ENCODE measurements at places on chromosomes 2 and 18. TPM values are rescaled to one million over a fixed set of nuclear protein-coding genes. Genes with fewer than 3 reads are reported as not detected.

LYG2 gene
- total RNA-seq = not detected

- DNase-seq = no peak
Measured at GRCh38 chr2:12737738-12738485, 21.2 kb downstream of the TRIB2 start.

GRCh38 chr2:67451086-67451832, 54.1 kb downstream of the ETAA1 start:
- DNase-seq = no peak

DNA sequence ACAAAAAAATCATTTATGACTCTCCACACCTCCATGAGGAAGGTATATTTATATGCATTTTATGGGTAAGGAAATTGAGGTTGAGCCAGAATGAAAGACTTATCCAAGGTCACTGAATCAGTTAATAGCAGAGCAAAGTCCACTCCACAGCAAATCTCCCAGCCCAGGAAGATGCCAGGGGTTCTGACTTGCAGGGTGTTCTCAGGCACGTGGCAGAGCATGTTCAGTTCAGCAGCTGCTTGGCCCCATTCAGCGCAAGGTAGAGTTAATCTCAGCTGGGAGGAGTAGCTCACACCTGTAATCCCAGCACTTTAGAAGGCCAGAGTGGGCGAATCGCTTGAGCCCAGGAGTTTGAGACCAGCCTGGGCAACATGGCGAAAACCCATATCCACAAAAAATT, 17.8 kb upstream of the DGKD start:
- no peak for DNase-seq

DNA sequence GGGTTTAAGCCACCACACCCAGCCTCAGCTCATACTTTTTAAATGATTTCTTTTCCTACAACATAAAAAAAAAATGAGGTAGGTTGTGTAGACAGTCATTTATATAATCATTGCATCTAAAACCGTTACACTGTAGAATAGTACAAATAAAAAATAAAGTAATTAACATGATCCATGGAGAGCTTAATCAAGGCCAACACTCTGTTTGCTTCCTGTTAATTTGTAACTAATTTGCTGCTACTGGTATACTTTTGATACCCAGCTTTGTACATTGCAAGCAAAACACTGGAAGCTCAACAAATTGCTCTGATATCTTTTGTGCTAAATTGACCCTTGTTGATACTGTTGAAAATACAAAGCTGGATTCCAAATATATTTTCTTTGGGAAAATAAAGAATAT, 20.2 kb upstream of the KCTD1 start:
- DNase-seq = no peak

DNA sequence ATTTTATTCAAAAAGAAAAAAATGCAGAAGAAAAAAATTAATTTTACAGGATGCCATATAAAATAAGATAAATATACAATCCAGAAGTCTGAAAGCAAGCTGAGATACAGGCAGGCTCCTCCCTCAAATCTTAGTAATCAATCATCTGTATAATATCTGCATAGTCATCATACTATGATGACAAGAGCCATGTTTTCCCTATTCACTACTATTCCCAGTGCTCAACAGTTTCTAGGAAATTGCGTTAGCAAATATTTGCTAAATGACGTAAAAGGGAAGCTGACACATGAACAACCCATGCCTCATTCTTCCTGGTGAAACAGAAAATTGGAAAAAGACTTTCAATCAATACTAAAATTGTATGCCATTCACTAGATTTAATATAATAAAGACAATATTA, 793.2 kb downstream of the SUCLG1 start:
- DNase-seq = no peak

DNA sequence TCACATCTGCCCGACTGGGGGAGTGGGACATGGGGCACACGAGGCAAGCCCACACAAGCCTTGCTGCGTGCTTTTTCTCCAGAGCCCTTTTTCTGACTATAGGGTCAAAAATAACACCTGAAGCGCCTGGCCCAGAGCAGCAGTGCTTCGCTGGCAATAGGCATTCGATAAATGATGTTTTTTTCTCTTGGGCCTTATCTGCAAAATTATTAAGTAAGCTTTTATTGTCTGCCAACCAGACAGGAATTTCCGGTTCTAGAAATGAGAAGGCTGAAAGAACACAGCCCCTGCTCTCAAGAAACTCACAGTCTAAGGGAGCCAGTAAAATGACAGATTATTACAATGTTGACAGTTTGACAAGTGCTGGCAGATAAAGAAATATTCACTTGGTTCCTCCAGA, 2.7 kb upstream of the TMBIM1 start:
- no peak for DNase-seq

- no peak for DNase-seq
Measured at GRCh38 chr2:201854221-201854801, 48.0 kb downstream of the CDK15 start.

DNA sequence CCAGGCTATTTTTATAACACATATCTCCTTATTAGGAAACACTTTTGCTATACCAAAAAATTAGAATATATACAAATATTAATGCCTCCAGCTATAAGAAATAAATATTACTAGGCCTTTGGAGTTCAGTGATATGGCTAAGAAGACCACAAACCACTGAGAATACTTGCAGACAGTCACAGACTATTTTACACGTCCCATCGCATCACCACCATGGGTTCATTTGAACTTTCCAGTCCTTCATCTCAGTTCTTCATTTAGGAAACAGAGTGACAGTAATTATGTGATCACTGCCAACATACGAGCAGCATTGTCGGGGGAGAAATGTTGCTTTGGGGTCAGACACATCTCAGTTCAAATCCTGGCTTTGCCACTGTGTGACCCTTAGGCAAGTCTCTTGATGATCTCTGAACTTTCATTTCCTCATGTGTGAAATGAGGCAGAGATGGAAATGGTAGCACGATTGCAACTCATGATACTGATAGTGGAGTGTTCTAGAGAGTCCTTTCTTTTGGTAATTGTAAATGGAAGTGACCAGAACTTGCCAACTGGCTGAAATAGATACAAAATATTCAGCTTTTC, 138.9 kb upstream of the NRP2 start:
- no peak for DNase-seq

FRZB gene
- total RNA-seq = not detected

- no peak for DNase-seq
Measured at GRCh38 chr18:46542545-46542944, 114.5 kb downstream of the LOXHD1 start.

EFR3B gene
- 0.27 TPM for total RNA-seq

GRCh38 chr2:99104006-99104405, 37.5 kb upstream of the C2orf15 start:
- no peak for DNase-seq

DNA sequence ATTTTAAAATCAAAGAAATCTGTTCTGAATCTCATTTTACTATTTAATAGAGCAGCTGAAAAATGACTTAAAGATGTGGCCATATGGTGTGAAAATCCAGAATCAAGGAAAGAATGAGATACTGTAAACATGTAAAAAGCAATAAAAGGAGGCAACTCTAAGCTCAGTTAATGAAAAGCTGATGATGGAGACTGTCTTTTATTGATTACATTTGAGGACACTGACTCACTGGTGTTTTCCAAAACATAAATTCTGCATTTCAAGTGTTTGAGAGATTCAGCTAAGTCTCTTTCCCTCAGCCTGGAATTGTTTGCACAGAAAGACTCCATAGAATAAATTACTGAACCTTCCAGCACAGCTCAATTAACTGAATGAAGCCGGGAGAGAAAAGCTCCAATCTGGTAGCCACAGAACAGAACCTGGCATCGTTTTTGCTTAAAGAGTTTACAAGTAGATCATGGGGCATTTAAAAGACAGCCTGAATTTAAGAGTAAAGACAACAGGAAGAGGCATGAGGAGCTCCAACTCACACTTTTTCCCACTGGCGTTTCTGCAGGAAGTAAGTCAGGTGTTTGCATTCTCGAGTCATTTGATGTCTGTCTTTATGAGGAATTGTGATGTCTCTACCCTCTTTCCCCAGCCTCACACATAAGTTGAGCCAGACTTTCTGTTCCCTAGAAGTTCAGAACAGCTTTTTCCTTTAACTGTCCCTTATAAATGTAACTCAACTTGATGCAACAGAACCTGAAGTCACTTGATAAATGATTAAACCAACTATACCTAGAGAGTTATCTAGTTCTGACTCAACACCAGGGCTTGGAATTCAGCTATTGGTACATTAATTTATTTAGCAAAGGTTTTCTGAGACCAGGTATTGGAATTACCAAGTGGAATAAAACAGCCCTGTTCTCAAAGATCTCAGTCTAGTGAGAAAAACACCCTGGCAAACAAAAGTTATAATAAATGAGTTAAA, 53.3 kb downstream of the FTCDNL1 start:
- DNase-seq = no peak

DNA sequence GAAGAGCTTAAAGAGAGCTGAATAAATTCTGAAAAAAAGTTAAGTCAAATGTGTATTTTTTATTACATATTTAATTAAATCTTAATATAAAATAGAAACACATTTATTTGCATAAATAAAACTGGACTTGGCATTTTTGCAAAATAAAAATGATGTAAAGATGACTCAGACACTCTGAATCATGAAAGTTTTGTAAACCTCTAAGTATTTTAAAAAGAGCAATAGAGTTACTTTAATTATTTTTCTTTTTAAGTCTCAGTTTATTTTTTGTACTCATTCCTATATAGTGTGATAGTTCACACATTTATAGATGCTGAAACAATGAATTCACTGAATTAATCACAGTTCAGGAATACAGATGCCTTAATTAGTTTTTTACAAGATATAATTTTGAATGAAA, 109.9 kb upstream of the DTNA start:
- no peak for DNase-seq

DNA sequence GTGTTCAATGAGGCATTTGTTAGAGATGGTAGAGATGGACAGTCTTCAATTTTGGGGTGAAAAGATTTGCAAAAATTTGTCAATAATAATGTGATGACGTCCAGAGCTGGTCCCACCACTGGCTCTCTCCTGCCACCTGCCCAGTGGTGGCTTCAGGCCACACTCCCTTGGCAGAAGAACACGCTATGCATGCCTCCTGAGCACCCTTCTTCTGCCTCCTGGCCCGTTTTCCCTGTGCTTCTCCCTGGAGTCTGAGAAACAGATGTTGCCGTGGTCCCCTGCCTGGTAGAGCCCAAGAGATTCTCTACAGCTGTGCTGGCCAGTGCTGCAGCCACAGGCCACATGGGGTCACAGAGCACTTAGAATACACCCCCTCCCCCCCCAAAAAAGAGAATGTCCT, 33.6 kb downstream of the INPP5D start:
- DNase-seq = no peak

GRCh38 chr18:73646772-73647171, 500.9 kb downstream of the FBXO15 start:
- no peak for DNase-seq

- DNase-seq = no peak
Measured at GRCh38 chr2:212726403-212726802, 187.8 kb upstream of the ERBB4 start.

DNA sequence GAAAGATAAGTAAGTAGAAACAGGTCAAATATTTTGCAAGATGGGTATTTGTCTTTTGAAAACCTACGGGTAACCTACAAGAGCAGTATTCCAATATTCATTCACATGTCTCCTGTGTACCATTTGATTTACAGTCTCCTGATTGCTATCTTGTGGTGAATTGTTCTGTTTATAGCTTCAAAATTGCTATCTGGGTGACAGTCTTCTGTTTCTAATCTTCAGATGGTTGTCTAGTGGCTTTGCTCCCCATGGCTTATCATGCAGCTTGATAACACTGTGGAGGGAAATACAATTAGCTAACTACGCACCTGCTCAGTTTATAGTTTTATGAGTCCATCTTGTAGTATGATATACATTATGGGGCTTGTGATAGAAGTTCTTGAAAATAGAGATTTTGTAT, 816.8 kb downstream of the CPS1 start:
- no peak for DNase-seq

GRCh38 chr2:143529118-143529720, 400.0 kb downstream of the ARHGAP15 start:
- no peak for DNase-seq

C2orf72 gene
- total RNA-seq = not detected

DNA sequence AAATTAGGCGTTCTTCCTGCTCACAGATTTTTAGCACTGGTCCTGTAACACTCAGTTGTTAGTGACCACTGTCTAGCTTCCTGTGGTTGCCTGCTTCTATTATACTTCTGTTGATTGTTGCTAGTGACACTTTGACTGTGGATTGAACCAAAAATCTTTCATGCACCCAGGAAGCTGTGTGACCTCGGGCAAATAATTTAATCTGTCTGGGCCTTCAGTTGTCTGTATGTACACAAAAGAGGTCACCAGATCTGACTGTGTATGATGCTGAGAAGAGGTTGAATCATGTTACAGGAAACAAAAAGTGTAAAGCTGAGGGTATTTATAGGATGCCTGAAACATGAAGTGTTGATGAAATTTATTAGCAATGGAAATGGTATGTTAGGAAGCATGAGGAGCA, 12.7 kb downstream of the ICOS start:
- DNase-seq = no peak

DNA sequence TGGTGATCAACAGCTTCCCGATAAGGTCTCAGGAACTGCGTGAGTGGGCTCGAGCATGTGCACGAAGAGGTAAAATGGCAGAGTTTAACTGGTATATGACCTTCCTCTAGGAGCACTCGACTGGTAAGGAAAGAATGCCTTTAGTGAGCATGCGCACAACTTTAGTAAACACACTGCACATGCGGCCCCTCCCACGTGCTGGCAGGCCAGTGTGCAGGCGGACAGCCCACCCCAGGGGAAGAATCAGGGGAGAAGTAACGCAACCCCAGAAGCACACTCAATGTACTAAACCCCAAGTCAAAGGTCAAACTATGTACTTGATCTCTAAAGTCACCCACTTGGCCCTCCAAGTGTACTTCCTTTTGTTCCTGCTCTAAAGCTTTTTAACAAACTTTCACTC, 28.7 kb upstream of the SLC25A52 start:
- no peak for DNase-seq

DPP10 gene
- total RNA-seq = not detected

LRPPRC gene
- 166 TPM for total RNA-seq

BOK gene
- not detected for total RNA-seq

- DNase-seq = no peak
Measured at GRCh38 chr18:46761059-46761769, 4.4 kb upstream of the ST8SIA5 start.

CNNM3 gene
- total RNA-seq = 36.6 TPM

CYRIA gene
- 1.2 TPM for total RNA-seq

SLC23A3 gene
- 2.3 TPM for total RNA-seq

EMILIN1 gene
- 0.79 TPM for total RNA-seq

DNA sequence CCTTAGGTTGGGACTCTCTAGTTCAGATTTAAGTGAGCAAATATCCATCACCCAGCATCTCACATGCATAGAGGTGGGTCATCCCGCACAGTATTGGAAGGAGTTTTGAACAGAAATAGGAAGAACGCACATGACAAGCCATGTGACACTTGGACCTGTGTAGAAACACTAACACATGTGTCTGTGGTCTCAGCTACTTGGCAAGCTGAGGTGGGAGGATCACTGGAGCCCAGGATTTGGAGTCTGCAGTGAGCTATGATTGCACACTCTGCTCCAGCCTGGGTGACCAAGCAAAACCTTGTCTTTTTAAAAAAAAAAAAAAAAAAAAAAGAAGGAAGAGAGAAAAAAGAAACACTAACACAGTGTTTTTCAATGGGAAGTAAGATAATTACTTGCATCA, 5.4 kb upstream of the MTCL1 start:
- no peak for DNase-seq

ZNF396 gene
- total RNA-seq = 1.7 TPM

IGFBP2 gene
- total RNA-seq = 1.1 TPM

All from CD8-positive, alpha-beta memory T cell (primary cell).